Activated naive CD4-positive, alpha-beta T cell treated with Interleukin-2 at 50 U/mL for 16 hours (primary cell): ENCODE measurements at places on chromosomes 11 and 22.

- no peak for DNase-seq
Measured at GRCh38 chr11:22430141-22430541, 92.0 kb downstream of the SLC17A6 start.

GRCh38 chr22:30208631-30209603, 37.6 kb downstream of the LIF start:
- DNase-seq, result no peak

DNA sequence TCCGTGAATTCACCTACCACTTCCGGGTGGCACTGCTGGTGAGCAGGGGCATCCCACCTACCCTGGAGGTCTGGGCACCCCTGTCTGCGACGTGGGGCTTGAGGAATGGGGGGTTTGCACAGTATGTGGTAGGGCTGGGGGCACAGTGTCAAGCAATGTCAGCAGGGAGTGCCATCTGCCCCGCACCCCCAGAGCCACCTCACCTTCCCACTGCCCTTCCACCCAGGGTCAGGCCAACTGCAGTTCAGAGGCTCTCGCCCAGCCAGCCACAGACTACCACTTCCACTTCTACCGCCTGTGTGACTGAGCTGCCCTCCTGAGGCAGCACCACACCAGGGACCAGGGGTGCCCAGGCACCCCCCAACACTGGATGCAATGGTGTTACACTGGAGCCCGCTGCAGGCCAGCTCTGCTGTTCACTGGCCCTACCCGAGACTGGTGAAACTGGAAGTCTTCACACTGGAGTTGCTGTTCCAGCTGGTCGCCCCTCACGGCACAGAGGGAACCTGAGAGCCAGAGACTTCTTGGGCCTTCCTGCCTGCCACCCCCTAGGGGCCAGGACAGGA, 6.5 kb downstream of the TMEM258 start:
- DNase-seq, result no peak

DNA sequence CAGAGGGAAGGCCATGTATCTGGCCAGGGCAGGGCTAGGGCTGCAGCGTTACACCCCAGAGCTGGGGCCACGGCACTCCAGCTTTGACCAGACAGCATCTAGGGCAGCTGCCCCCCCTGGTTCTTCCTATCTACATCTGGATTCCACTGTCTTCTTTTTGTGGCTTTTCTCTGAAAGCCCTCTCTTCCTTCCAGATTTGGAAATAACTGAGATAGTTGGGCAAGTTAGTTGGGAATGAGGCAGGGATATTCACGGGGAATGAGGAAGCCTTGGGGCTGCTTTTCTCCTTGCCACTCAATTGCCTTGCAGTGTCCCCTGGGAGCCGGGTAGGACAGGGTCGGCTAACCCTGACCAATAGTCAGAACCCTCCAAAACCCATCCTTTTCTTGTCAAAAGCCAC, 26.8 kb downstream of the CLMP start:
- DNase-seq, result no peak

DNA sequence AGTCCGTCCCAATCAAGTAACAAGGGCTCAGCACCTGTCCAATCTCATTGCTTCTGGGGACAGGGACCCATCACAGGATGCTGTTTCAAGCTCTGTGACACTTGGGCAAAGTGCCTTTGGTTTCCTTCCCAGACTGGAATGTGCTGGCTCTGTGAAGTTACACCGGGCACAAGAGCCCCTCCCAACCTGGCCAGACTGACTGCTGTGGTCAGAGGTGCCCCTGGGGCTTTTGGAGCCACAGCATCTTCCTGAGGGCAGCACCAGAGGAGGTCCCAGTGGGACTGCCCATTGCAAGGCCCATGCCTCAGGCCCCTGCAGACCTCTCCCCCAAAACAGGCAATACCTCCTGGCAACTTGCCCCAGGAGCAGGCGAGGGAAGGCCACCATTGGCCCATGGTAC, 155.2 kb upstream of the GRK3 start:
- DNase-seq, result no peak

GRCh38 chr11:17601676-17602075, 54.6 kb downstream of the OTOG start:
- DNase-seq, result no peak

- DNase-seq, result no peak
Measured at GRCh38 chr11:109864834-109865547, 228.2 kb upstream of the ZC3H12C start.

DNA sequence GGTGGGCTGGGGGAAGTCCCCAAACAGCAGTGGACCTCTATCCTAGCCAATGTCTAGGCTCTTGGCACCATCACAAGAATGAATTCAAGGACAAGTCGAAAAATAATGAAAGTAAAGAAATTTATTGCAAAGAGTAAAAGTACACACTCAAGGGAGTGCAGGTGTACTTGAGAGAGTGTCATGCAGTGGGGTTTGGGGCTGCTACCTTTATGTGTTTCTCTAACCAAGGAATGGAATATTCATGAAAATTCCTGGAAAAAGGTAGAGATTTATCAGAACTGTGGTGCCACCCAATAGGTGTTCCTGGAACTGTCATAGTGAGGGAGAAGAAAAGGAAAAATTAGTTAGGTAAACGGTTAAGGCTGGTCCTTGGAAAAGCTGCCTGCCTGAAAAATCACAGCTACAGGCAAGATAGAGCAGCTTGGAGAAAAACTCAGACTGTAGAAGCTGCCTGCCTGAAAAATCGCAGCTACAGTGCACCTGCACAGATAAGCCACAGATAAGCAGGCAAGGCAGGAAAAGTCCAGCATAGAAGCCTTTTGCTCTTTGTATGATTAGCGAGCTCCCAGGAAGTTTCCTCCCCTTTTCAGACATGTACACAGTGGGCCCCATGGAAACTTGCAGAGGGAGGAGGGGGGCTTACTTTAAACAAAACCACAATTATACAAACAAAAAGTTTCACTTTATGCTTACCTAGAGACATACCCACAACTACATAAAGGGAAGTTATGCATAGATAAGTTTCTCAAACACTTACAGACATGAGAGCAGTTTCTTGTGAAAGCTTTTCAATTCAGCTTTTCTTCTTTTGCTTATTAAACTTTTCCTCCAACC, 71.4 kb upstream of the B3GNT6 start:
- DNase-seq, result no peak

DNA sequence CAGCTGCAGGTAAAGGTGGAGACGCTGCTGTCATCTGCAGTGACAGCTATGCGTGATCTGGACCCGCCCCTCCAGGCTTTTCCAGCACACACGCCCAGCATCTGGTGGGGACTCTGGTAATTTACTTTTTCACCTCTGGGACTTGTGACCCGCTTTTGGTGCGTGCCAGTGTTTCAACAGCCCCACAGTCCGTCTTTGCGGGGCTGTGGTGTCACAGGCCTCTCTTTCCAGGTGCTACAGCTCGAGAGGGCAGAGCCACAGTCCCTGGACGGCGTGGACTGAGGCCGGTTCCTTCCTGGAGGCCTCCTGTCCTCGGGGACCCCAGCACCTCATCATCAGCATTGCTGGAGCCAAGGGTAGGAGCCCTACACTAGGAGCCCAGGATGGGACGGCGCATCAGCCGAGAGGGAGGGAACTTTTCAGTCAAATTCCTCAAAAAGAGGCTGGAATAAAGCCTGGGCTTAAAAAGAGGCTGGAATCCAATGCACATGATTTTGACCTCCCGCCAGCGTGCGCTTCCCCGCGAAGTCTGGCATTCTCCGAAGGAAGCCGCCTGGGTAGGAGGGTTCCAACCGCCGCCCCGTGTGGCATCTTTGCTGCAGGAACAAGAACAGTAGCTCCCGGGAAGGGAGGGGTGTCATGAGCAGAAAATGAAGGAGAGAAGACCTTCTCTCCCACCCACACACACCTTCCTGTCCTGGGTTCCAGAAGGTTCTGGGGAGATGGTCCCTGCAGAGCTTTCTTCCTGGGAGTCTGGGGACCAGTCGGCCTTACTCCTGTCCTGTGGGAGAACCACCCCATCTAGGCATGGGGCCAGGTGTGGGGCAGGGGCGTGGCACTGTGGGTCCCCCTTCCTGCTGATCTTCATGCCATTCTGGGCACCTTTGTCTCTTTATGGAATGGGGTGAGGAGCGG, 25.7 kb upstream of the KRTAP5-7 start:
- no peak for DNase-seq

DNA sequence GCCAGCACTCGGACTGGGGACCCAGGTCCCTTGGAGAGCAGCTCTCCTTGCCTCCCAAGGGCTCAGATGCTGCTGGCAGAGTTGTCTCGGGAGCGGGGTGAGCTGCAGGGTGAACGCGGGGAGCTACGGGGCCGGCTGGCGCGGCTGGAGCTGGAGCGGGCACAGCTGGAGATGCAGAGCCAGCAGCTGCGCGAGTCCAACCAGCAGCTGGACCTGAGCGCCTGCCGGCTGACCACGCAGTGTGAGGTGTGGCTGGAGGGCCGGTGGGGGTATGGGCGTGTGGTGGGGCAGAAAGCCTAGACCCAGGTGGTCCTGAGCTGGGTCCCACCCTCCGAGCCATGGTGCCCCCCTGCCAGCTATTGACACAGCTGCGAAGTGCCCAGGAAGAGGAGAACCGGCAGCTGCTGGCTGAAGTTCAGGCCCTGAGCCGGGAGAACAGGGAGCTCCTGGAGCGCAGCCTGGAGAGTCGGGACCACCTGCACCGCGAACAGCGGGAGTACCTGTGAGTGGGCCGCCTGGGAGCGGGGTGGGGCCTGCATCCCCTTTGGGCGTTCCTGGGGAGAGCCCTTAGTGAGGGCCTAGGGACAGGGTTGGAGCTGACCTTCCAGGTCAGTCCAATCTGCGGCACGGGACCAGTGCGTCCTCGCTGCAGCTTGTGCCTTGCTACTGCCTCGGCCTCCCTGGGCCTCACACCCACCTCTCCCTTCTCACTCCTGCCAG, 5.8 kb upstream of the RPS6KA4 start:
- DNase-seq, result no peak

- no peak for DNase-seq
Measured at GRCh38 chr11:69974528-69974927, 103.6 kb upstream of the ANO1 start.

DNA sequence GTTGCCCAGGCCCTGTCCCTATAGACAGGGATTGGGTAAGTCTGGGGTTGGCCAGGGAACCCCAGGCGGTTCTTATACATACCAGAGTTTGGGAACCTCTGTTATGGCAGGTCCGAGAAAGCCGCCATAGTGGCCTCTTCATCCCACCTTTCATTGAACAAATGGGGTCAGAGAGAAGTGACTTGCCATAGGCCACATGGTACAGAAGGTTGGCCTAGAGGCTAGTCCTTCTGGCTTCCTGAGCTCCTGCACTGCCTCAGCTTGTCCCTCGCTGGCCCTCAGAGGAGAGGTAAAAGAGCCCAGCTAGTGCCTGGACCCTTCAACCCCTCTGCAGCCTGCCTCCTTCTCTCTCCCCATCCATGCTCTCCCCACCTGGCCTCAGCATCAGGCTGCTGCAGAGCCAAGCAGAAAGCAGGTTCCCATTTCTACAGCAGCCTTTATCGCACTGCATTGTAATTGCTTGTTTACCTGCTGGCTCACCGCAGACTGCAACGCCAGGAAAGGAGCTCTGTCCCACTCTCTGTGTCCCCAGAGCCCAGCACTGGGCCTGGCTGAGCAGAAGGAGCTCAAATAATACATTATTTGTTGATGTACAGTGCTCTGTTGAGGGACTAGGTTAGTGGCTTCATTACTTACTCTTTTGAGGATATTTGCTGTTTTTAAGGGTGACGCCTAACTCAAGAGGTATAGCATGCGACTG, 103.6 kb downstream of the TRIM29 start:
- DNase-seq, result no peak

- no peak for DNase-seq
Measured at GRCh38 chr11:115660030-115660805, 156.0 kb upstream of the CADM1 start.

DNA sequence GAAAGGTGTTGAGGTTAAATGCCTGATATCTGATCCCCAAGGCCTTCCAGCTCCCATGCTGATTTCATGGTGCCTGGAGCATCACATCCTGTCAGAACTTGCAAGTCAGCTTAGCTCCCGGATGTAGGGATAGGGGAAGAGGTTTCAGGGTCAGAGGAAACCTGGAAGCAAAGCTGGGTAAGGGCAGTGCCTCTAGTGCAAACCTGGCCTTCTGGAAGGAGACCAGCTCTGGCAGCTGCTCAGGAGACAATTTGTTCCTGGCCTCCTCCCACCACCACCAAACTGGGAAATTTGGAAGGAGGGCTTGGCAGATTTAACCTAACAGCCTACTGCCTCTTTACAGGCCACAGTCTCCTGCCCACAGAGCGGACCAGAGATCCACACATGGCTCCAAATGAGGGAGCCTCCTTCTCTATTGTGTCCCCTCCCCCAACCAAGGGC, 9.2 kb upstream of the TSKU start:
- no peak for DNase-seq

DNA sequence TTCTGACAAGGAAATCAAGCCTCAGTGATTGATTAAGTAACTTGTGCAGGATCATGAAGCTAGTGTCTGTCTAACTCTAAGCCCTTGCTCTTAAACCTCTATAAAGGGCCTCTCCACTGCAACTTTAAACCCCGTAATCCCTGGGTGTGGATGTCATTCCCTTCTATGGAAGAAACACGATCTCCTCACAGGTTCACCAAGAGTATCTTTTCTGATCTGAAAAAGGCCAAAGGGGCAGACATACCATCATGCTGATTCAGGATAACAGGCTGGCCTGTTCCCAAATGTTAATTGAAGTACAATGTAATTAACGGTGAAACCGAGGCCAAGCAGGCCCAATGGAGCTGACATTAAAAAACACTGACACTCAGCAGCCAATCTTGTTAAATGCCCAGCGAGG, 17.1 kb downstream of the TTC12 start:
- no peak for DNase-seq

DNA sequence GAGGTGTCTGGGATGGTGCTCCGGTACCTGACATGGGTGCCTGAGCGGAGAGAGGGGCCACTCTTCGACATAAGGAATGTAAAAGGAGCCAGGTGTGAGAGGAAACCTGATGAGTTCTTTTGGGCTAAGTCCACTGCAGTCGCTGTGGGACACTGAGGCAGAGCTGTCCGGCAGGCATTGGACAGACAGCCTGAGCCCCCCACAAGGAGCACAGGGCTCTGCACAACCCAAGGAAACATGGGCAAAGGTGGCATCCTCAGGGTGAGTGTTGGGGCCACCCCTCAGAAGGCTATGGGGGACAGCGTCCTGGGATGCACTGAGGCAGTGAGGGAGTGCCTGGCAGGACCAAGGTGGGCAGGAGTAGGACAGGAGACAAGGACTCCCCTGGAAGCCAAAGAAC, 57.7 kb upstream of the EMID1 start:
- DNase-seq, result no peak
